ENCODE measurements at places on chromosomes 6 and 20.
A peak's percentile ranks its signal among the peaks of the same experiment; 100 is the strongest.

DNA sequence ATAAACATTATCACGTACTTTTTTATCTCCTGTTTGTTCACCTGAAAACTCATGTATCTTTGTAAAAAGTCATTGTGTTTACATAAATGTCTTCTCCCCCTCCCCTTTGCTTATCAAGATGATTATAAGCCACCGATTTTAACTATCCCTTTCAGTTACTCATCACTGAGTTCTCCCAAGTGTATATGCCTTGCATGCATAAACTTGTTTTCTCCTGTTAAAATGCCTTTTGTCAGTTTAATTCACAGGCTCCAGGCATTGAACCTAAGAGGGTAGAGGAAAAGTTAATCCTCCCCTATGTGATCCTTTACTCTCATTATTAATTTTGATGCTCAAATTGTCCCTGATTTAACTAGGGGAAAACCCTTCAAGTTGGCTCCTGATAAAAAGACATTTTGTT is 24.2 kb downstream of the ANKEF1 start:
- no peak for DNase-seq

GRCh38 chr6:42333612-42334011 is 116.0 kb upstream of the MRPS10 start:
- no peak for DNase-seq

- DNase-seq, result no peak
Measured at GRCh38 chr6:3777730-3778461, 26.4 kb upstream of the PXDC1 start.

DNA sequence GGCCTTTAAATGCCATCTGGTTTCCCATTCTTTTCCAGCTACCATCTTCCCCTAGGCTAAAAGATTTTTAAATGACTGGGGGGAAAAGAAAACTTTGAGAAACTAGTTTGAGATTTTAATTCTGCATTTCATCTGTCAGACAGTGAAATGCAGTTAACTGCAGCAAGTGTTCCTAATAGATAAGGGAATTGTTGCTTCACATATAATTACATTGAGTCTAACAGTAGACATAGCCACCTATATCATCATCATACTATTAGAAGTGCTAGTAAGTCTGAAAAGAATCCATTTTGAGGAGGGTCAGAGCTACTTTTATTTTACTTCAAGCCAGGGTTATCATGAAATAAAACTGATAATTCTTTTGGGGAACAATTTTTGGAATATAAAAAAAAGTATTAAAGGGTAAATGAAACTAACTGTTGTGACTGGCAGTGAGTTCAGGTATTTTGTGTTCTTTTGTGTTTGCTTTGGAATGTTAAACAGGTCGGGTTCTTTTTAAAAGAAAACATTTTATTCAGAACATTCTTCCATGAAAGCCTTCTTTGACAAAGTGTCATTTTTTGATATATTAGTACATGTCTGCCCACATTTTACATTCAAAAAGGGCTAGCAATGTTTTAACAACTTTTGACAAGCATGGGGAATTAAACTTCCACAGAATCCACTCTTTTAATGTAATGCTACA is 170.1 kb downstream of the HS3ST5 start:
- DNase-seq, result no peak

GRCh38 chr20:33037456-33037855 is 6.0 kb downstream of the BPIFB6 start:
- no peak for DNase-seq

DNA sequence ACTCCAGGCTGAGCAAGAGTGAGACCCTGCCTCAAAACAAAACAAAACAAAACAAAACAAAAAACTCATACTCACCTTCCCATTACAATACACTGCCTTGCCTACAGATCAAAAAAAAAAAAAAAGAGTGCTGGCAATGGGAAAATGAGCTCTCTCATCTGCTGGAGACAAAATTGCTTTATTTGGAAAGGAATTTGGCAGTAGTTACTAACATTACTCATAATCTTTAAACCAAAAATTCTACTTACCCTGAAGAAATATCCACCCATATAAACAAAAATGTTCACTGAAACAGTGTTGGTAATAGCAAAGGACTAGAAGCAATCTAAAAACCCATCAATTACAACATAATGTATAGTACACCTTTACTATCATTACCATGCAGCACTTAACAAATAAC is 120.4 kb downstream of the RNGTT start:
- no peak for DNase-seq

DNA sequence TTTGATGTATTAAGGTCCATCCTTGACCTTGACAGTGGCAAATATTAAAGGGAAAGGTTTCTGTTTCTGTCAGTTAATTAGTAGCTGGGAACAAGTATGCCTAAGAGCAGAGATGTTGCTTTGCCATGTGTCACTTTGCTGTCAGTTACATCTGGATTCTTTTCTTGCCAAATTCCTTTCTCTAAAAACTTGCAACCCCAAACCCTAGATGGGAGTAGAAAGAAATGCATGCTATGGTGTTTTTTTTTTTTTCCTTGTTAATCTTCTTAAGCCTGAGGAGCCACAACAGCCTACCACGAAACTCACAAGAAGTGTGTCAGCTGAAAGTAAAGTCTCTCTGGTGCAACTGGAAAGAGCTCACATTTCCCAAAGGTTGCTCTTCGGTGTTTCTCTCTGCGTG is 18.0 kb upstream of the CLDN20 start:
- no peak for DNase-seq

DNA sequence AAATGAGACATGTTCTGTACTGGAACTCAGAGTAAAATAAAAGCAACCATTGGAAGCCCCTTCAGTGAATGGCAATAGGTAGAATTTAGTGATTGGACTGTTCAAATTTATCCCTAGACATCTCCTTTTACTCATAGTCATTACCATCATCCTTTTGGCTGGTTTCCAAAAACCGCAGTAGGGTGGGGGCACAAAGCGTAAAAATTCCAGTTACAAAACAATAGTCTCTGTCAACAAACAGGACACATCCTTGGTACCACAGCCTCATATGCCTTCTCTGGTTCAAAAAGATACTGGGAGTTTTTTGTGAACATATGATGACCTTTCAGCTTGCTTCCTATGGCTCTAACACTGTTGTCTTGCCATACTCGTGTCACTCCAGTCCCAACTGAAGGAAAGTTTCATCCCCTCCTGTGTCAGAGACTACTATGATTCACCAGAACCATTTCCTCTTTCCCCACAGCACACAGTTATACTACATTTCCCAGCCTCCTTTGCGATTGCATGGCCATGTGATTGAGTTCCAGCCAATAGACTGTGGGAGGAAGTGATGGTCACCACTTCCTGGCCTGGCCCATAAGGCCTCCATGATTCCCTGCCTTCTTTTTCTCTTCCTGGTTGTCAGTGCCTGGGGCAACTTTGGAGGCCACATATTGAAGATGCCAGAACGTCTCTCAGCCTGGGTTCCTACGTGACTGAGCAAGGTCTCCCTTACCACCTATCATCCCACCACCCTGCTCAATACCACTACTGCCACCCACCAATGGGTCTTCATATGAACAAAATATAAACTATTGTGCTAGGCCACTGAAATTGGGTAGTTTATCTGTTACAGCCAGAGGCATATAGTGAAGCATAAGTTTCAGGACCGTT is 162.4 kb downstream of the ID4 start:
- DNase-seq, result no peak

GRCh38 chr6:106064756-106065155 is 21.4 kb upstream of the PRDM1 start:
- DNase-seq, result no peak

DNA sequence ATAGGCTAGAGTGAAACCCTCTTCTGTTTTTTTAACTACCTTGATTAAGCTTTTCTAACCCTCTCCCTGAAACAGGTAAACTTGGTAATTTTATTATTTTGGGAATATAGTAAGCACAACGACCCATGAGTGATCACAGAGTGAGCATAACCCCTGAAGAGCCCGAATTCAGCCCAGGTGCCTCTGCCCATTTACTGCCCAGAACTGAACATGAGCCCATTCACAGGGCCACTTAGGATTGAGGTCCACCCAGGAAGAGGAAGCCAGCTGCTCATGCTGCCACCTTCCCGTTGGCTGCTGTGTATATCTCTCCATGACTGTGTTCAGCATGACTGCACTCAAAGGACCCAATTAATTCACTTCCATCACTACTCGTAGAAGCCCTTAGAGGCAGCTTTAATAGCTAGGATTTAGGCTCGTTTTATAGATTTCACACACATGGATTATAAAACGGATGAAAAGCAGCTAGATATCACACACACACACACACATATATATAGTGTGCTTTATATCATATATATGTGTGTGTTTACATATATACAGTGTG is 8.3 kb upstream of the PDE10A start:
- DNase-seq, result no peak

DNA sequence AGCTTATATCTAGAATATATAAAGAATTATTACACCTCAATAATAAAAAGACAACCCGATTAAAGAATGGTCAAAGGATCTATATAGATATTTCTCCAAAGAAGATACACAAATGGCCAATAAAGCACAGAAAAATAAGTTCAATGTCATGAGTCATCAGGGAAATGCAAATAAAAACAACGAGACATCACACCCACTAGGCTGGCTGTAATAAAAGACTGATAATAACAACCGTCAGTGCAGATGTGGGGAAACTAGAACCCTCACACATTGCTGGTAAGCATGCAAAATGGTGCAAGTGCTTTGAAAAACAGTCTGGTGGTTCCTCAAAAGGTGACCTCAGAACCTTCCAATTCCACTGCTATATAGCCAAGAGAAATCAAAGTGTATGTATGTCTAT is 33.0 kb downstream of the TBX18 start:
- DNase-seq, result no peak

GRCh38 chr6:107728564-107728897 is 95.6 kb downstream of the SCML4 start:
- DNase-seq, result no peak

GRCh38 chr6:26556263-26557070 is 18.3 kb downstream of the HMGN4 start:
- no peak for DNase-seq

DNA sequence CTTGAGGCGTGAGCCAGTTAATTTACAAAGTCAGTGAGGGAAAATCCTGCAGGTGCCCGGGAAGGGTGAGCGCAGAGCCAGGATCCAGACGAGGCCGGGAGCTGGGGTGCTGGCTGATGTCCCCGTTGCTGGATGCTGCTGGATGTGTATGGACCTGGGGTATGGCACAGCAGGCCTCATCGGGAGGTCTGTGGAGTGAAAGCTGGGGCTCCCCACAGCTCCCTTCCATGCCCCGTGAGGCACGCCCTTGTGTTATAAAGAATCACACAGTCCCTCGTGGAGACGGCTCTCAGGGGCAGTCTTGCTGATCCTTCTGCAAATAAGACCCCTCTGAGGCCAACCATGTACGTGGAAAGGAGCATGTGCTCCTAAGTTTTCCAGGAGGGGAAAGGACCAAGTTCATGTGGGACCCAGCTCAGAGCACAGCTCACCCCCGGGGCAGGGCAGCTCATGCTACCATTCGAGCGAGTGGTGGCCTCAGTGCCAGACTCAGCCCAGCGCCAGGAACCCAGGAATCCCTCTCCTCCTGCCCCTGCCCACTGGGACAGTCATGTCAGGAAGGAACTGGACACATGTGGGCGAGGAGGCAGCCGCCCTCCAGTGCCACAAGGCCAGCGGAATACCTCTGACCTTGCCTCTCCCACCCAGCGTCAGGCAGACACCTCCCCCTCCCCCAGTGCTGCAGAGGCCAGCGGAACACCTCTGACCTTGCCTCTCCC is 97.5 kb downstream of the CDH4 start:
- DNase-seq, result no peak

DNA sequence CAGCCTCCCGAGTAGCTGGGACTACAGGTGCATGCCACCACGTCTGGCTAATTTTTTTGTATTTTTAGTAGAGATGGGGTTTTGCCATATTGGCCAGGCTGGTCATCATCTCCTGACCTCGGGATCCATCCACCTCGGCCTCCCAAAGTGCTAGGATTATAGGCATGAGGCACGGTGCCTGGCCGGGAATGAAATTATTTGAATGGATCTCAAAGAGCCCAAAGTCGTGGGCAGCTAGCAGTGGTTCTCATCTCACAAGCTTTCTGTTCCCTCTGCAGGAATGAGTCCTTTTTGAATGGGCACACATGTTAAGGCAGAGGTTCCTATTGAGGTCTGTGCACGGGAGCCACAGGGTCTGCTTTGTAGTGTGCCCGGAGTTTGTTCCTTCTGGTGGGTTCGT is 34.9 kb downstream of the PPP1R3G start:
- no peak for DNase-seq

DNA sequence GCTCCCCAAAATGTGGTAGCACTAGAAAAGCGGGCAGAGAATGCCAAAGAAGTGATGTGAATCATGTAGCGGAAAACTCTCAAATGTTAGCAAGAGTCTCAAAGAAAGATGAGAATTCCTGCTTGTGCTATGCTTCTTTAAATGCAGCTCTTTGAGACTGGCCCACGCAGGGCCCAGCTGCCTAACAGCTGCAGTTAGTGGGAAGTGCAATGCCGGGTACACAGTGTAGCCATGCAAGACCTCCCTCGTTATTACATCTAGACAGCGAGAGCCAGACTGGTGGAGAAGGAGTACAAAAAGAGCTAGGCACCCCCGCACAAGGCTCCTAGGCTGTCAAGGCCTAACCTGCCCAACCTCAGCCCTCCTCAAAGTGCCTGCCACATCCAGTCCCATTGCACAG is 201.7 kb upstream of the PRDM1 start:
- no peak for DNase-seq

DNA sequence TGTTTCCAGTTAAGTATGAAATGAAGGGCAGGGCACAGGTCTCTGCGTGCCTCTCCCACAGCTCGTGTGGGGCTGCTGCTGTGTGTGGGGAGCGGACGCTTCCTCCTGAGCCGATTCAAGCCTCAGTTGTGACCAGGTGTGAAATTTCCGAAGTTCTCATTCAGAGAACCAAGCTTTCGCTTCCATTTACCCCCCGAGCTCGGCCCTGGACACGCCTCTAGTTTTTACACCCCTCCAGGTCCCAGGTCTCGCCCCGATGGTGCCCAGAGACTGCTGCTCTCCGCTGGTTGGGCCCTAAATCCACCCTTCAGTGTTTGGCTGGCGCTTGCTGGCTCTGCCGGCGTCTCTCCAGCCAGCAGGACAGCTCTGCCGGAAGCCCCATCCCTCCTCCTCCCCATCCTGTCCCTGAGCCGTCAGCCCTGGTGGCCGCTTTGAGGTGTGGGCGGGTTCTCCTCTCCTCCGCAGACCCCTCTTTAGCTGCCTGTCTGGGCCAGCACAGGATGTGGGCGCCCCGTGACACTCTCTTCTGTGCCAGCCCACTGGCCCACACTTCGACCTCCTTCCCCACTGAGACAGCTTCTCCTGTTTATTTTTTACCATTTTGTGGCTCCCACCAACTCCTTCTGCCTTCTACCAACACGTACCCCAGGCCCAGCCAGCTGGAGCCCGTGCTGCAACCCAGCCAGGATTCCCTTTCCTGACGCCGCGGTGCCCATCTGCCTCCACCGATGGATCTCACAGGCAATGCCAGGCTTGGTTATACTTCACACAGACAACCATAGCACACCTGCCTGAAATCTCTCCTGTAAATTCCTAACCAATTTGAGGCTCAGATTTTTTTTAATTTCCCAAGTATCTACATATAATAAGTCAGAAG is 142.8 kb downstream of the DLL1 start:
- peak; percentile 44 for DNase-seq

All from activated CD8-positive, alpha-beta memory T cell treated with anti-CD3 and anti-CD28 coated beads for 1 hour (primary cell).